ENCODE measurements at places on chromosomes 4 and X.

- DNase-seq = no peak
These were observed 38.7 kb downstream of the PPP1R2C start for GRCh38 chrX:42739258-42739657.

DNA sequence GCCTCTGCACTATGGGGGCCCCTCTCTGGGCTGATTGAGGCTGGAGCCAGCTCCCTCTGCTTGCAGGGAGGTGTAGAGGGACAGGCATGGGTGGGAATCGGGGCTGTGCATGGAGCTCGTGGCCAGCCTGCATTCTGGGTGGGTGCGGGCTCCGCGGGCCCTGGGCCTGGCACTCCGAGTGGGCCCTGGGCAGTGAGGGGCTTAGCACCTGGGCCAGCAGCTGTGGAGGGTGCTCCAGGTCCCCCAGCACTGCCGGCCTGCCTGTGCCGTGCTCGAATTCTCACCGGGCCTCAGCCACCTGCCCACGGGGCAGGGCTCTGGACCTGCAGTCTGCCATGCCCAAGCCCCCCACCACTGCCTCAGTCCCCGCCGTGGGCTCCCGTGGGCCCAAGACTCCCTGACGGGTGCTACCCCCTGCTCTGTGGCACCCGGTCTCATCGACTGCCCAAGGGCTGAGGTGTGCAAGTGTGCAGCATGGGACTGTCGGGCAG, 681.2 kb downstream of the PDHA2 start:
- no peak for DNase-seq

- no peak for DNase-seq
These were observed 41.8 kb downstream of the PALLD start for GRCh38 chr4:168538632-168539031.

GRCh38 chrX:2550328-2551020, 49.7 kb upstream of the DHRSX start:
- DNase-seq = no peak

- peak; percentile 30 for DNase-seq
These were observed at the start of gene NKX6-1 for GRCh38 chr4:84498935-84499623. Gene NKX6-1, minus strand, starts transcription at chr4:84499292. Its CDS starts 1,064 bp downstream, at chr4:84498228.

GRCh38 chr4:106034220-106034619, 138.9 kb downstream of the NPNT start:
- DNase-seq = no peak

DNA sequence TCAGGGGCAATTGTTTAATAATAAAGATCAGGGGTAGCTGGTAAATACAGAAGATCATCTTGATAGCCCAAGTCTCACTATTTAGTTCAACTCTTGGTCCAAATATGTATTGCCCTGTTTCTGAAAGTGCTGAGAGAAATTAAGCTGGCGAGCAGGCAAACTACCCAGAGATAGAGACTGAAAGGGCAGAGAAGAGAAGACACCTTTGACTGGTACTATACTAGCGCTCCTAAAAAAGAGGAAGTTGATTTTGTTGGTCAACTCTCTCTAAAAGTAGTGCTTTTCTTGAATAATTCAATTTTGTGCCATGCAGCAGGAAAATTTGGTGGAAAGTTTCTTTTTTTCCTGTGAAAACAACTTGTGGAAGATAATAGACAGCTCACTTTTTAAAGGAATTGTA, 64.0 kb downstream of the IGSF1 start:
- no peak for DNase-seq

- DNase-seq = peak; percentile 22
These were observed 64.2 kb upstream of the EPGN start for GRCh38 chr4:74244049-74244448.

GRCh38 chrX:149398027-149398426, 107.1 kb downstream of the IDS start:
- DNase-seq = no peak

- DNase-seq = no peak
These were observed 313.2 kb downstream of the RAPGEF2 start for GRCh38 chr4:159416073-159416472.

- DNase-seq = no peak
These were observed 81.6 kb downstream of the GATB start for GRCh38 chr4:151679231-151679630.

- peak; percentile 12 for DNase-seq
These were observed 89.3 kb upstream of the MAML3 start for GRCh38 chr4:140243278-140243753.

- DNase-seq = no peak
These were observed 29.7 kb upstream of the TXK start for GRCh38 chr4:48163746-48164145.

GRCh38 chr4:122017296-122017695, 65.4 kb upstream of the TRPC3 start:
- DNase-seq = no peak

- DNase-seq = no peak
These were observed 46.8 kb downstream of the UGT2A3 start for GRCh38 chr4:68904786-68905185.

DNA sequence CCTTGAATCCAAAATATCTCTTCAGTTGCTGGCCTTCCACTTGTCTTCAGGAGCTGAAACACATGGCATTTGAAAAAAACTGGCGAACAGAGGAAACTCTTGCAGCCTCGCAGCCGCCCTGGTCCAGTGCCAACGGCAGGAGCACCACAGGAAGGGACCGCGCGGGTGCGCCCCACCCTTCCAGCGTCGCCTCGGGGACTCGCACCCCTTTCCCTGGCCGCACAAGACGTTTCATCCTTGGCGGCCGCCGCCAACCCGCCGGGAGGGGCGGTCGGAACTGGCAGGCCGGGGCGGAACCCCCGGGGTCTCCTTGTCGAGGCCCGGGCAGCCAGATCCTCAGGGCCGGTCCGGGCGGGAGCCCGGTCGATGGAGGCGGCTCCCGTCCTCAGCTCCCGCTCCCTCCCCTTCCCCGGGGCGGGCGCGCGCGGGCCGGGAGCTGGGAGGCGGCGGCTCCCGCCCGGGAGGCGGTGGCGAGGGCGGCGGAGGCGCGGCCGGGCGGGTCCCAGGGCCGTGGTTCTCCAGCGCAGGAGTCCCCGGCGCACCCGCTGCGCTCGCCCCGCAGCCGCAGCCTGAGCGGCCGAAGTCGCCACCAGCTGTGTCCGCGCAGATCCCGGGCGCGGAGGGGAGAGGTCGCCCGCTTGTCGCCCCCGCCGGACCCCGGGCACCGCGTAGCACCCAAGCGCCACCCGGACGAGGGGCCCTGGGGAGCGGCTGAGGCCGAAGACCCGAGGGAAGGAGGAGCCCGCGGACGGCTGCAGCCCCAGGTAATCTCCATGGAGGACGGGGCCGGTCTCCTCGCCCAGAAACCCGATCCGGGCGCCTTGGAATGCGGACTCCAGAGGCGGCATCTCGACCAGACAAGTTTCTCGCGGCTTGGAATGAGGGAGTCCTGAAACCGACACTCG, 886 bp upstream of the NDST3 start:
- DNase-seq = no peak

DNA sequence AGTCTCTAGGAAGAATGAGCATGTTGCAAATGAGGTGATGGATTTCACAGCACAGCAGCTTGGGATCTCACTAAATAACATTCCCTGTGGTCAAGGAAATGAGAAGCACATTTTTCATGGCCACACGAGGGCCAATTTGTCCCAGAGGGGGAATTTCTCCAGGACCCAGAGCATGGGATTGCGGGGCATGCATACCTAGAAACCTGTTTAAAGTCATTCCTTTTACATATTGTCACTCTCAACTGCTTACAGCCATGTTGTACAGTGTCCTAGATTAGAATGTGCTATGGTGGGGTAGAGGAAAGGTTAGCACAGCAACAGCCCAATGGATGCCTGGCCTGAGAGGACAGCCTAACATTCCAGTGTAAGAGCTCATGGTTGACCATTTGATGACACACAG, 37.4 kb upstream of the NLGN4X start:
- DNase-seq = no peak

DNA sequence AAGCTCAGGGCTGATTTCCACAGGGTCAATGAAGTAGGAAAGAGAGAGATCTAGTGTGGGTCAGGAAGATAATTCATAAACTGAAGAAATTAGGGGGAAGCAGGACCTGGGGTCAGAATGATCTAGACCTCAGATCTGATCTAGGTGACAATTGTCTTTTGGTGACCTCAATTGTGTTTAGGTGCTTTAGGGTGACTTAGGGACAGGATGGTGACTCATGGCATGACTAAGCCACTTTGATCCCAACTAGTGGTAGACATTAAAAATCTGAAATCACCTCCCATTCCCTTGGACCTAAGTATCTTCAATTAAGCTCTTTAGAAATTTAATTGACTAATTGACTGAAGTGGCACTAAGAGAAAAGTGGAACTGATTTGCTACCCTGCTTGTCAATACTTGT, 36.7 kb upstream of the GRXCR1 start:
- DNase-seq = no peak

GRCh38 chr4:89000382-89000781, 56.6 kb downstream of the FAM13A start:
- no peak for DNase-seq

DNA sequence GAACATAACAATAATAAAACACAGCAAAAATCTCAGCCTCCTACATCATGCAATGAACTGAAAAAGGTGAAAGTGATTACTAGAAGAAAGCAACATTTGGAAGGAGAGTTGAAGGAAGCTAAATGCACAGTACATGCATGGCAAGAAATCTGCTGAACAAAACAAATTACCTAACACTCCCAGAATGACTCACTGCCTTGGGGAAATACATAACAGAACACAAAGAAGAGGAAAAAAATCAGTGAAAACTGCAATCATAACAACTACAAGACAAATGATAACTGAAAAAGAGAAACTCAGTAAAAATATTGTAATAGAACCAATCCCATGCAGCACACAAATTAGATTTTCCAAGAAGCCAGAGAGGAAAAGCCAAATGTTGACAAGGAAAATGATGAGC, 1513.2 kb downstream of the ARAP2 start:
- no peak for DNase-seq

DNA sequence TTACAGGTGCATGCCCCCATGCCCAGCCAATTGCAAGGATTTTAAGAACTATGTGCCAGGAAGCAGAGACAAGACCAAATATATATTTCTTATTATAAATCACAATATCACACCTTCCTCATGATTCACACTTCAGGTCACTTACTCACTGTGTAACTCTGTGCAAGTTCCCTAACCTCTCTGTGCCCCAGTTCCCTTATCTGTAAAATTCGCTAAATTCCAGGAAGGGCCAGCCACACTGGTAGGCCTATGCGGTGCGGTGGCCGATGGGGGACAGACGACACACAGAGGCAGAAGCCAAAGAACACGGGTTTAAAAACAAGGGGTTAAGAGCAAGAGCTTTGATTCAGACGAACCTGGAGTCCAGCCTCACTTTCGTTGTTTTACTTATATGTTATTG, 2.8 kb downstream of the TRIM2 start:
- peak; percentile 28 for DNase-seq

- DNase-seq = no peak
These were observed 132.8 kb upstream of the S100G start for GRCh38 chrX:16517039-16517605.

- no peak for DNase-seq
These were observed 453.1 kb downstream of the CCSER1 start for GRCh38 chr4:90580326-90580725.

DNA sequence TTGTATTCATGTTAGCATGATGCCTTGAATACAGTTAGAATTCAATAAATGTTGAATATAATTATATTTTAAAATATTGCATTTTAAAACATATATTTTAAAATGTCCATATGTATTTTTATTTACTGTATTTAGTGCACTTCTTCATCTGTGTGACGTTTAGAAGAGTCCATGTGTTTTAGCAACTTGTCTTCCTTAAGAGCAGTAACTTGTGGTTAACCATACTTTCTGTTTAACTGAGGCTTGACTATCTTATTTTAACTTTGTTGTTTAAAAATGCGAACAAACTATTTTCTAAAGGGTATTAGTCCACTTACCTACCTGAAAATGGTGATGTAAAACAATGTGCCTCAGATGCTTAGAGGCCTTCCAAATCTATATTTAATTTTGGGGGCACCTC, 858 bp downstream of the DMP1 start:
- DNase-seq = no peak

- no peak for DNase-seq
These were observed 66.1 kb downstream of the PHKA2 start for GRCh38 chrX:18917831-18918230.

GRCh38 chr4:110915301-110915700, 292.4 kb upstream of the PITX2 start:
- DNase-seq = no peak

DNA sequence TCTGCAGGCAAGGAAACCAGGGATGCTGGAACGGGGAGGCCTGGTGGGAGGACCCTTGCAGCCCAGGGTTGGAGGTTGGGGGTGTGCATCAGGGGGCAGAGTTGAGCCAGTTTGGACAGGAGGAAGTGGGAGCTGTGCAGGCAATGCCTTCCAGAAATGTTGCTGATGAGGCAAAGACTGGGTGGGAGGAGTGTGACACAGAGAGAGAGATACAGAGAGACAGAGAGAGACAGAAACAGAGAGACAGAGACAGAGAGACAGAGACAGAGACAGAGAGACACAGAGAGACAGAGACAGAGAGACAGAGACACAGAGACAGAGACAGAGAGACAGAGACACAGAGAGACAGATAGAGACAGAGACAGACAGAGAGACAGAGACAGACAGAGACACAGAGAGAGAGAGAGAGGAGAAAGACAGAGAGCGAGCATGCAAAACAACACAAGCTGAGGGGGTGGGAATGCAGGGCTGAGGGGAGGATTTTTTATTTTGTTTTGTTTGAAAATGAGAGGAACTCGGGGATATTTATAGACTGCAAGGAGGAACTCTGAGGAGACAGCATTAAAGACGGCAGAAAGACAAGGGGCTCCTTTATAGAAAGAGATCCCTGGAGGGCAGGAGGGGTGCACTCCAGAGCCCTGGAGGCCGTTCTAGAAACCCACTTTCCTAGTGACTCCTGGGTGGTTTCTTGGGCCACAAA, 1.9 kb upstream of the HAUS3 start:
- no peak for DNase-seq

DNA sequence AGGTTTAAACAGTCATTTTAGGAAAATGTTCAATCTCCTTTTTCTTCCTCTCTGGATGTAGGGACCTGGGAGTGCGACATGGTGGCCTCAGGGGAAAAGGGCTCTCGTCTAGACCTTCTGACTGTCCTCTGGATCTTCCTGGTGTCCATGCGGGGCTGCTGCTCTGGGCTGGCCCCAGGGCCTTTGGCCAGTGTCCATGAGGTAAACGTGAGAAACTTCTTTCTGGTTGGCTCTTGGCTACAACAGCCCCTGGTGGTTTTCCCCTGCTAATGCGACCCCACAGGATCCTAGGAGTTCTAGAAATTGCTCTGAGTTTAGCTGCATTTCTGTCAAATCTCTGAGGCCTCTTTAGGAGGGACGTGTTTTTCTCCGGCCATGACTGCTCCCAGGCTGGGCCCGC, 85.7 kb downstream of the MFAP3L start:
- DNase-seq = no peak

- DNase-seq = peak; percentile 16
These were observed 287.5 kb downstream of the CAMK2D start for GRCh38 chr4:113474017-113474416.

- no peak for DNase-seq
These were observed 52.8 kb downstream of the NFKB1 start for GRCh38 chr4:102553982-102554381.

DNA sequence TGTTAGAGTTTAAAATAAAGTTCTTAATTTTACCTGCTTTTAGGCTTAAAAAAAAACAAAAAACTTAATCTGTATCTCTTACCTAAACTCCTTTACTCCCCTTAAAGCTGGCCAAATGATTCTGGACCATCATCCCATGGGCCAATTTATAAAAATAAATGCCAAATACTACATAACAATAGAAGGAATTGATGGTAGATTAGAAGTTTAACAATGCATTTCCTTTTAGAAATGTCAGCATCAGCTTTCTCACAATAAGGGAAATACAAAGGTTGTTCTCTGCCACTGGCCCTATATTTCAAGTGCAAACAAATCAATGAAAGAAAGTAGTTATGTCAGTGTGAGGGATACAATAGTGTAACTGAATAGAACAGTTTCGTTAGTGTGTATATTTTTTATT, 5.7 kb upstream of the RAPGEF2 start:
- no peak for DNase-seq

All from activated CD4-positive, alpha-beta T cell treated with anti-CD3 and anti-CD28 coated beads, Interleukin-2, Interleukin-6, amounts not matched to agents 100 ng/mL and 50 ng/mL, durations not matched to agents 16 hours and 8 hours (primary cell).